H54 (cell line): ENCODE measurements at places on chromosomes 13 and 19.

DNA sequence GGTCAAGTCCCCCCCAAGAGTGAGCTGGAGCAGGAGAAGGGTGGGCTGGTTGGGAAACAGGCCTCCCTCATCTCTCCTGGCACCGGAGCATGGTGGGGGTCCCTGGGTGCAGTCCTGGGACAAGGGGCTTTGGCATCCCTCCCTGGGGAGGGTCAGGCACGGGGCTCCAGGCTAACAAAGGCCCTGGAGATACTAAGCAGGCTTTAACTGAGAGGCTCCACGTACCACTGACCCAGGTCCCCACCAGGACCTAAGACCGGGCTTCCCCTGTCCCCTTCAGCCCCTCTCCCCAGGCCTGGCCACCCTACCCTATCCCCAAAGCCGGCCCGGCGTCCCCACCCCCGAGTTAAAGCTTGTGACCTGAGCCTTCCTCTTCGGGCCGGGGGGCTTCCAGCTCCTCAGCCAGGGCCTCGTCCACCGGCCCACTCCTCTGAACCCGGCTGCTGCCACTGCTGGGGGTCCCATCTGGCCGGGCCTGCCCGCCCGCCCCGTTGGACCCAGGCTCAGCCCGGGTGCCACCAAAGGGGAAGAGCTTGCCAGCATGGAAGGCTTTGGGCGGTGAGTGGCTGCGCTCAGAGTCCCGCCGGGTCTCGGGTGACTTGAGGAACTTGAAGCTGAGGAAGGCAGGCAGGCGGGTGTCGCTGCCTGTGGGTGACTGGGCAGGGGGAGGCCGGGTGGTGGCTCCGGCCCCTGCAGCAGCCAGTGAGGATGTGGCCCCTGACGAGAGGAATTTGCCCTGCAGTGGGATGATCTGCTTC lies 10.1 kb downstream of the ANO8 start:
- no peak for DNase-seq

DNA sequence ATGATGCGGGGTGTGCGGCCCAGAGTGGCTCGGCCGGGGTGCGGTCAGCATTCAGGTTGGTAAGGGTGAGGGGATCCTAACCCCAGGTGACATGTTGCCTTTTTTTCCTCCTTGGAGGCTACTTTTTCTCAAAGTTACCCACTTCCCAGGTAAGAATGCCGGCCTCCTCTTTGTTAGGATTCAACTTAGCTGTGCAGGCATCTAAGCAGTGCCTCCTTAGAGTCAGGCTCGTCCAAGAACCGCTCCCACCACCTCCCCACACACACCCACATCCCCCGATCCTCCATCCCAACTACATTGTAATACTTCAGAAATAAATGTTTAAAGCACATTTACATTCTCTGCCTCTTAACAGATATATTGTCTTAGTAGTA lies 733 bp upstream of the ENOX1 start:
- no peak for DNase-seq

DNA sequence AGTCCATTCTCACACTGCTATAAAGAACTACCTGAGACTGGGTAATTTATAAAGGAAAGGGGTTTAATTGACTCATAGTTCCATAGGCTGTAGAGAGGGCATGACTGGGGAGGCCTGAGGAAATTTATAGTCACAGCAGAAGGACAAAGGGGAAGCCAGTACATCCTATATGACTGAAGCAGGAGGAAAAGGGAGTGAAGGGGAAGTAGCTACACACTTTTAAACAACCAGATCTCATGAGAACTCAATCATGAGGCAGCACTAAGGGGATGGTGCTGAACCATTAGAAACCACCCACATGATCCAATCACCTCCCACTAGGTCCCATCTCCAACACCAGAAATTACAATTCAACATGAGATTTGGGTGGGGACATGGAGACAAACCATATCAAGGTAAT lies 209.1 kb downstream of the DIAPH3 start:
- DNase-seq, result no peak

GRCh38 chr13:110044551-110045111 lies 258.2 kb upstream of the IRS2 start:
- DNase-seq, result no peak

DNA sequence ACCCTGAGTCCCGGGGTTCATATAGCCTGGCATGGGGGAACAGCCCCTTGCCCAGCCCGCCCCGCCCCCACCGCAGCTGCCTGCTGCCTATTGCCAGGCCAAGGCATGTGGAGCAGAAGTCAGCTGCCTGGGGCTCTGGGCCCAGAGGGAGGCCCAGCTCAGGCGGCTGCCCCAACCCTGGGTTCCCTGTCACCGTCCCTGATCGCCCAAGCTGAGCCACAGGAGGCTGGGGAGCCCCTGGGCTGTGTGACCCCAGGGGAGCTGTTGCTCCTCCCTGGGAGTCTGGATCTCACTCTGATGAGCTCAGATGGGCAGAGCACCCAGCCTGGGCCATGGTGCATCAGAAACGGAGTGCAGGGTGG lies 1.4 kb downstream of the PLIN4 start:
- peak; percentile 58 for DNase-seq

DNA sequence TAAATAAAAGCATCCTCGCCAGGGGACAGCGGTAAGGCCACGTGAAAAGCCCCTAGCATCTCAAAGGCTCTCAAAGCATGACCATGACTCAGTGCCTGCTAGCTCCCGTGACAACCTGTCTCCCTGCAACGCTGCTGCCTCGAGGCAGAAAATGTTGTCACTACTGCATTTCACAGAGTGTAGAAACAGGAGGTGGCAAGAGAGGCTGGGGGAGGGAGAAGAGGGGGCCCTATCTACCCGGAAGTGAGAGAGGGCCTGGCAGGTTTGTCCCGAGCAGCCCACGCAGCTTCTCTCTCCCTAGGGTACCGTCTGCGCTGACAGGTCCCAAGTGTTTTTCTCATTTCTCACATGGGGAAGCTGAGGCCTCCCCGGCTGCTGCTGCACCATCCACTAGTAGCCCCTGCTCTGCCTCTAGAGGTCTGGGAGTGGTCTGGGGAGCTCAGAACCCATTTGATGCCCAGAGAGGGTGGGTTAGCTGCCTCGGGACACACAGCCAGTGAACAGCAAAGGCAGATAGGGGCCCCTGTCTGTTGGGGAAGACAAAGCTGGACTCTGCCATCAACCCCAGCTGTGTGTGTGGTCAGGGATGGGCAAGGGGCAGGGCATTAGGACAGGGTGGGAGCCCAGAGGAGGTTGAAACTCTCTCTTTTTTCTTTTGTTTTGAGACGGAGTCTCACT lies 3.7 kb downstream of the TINCR start:
- no peak for DNase-seq

DNA sequence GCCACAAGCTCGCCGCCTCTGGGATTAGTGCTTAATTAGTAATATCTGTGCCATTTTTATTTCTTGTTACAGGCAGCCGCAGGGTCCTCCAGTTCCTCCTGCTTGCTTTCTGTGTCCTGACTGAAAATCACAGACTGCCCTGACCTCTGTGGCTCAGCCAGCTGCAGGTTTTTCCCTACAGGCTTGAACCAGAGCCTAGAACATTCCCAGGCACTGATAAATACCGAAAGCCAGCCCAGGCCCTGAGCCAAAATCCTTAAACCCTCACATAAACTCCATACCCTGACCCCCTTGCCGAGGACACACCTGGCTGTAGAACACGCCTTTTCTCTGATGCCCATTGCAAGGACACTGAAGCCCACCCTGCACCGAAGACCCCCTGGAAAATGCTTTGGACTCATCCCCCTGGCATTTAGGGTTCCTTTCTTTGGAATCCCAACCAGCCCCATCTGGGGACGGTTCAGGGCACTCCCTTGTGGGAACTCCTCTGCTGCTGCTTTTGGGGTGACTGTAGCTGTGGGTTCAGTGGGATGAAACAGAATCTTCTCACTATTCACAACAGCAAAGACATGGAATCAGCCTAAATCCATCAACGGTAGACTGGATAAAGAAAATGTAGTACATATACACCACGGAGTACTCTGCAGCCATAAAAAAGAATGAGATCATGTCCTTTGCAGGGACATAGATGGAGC lies 15.5 kb downstream of the DPP9 start:
- DNase-seq, result no peak

GRCh38 chr13:50125304-50125553 lies 110.0 kb downstream of the KCNRG start:
- DNase-seq, result peak; percentile 19

DNA sequence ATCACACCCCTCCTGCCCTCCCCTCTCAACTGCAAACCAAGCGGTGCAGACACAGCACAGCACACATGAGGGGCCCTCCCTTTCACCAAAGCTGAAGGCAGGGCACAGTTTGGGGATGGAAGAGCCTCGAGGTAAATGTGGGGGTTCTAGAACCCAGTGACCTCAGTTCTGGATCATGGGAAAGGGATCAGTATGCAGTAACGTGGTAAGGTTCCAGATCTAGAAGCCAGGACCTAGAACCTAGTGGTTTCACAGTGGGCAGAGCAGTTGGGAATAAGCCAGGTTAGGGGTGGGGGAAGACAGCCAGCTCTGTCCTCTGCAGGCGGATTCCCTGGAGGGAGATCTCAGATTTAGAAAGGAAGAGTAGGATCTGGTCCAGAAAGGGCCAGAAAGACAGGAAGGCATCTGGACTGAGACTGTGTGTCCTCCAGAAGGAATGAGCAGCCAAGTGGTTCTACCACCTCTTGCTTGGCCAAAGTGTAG lies 3.1 kb downstream of the FTL start:
- no peak for DNase-seq

DNA sequence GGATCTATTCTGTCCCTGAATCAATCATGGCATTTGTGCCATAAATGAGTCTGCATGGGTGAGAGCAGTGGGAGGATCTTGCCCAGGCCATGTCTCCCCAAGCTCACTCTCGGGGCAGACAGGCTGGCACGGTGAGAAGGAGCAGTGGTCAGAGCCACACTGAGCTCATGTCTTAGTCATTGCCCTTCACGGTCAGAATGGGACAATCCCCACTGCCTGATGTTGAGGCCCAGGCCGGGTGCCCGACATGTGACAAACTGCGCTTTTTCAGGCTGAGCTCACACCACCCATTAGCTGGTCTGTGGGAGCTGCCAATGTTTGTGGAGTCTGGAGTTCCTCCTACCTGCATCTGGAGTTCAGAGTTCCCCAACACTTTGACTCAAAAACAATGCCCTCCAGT lies 481.9 kb downstream of the COG6 start:
- DNase-seq, result no peak

GRCh38 chr13:41458761-41459431 lies 1.5 kb downstream of the RGCC start:
- DNase-seq, result no peak

DNA sequence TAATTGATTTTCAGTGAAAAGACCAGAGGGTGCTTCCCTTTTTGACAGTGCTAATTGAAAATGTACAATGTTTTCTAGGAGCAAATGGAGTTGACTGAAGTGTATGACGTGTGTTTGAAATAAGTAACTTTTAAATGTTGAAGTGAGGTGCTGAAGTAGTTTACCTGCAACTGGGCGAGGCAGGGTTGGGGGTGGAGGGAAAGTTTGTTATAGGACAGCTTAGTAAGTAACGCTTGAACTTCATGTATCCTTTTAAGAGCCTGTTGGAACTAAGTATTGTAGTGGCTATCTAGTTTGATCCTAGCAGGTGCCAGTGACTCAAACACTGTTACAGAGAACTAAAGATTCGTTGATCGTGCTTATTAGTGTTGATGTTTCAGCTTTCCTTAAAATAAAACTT lies 5.9 kb downstream of the SLAIN1 start:
- DNase-seq, result no peak

- no peak for DNase-seq
Measured at GRCh38 chr13:20924758-20925394, 22.3 kb upstream of the XPO4 start.

GRCh38 chr19:4065430-4066175 lies 1.1 kb downstream of the ZBTB7A start:
- peak; percentile 88 for DNase-seq

GRCh38 chr19:31179471-31179852 lies 169.8 kb downstream of the TSHZ3 start:
- no peak for DNase-seq

GRCh38 chr13:48749699-48750473 lies 96.2 kb downstream of the CYSLTR2 start:
- peak; percentile 47 for DNase-seq

DNA sequence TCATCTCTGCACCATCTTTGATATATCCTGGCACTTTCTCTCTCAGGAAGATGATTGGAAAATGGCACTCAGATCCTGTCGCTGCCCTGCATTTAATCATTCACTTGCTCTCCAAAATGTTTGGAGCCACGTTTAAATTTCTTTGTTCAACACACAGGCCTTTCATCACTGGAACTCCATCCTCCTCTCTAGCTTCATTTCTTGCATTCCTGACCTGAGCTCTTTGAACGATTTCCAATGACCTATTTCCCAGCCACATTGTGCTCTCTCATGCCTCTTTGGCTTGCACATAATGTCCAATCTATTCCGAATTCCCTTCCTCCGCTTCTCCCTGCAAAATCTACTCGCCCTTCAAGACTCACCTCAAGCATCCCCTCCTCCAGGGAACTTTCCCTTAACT lies 287.4 kb upstream of the NBEA start:
- no peak for DNase-seq

GRCh38 chr19:36939153-36939552 lies 23.0 kb downstream of the ZNF568 start:
- DNase-seq, result no peak

- DNase-seq, result no peak
Measured at GRCh38 chr13:47109028-47109427, 212.2 kb upstream of the HTR2A start.

- DNase-seq, result no peak
Measured at GRCh38 chr19:36719687-36720556, 32.5 kb downstream of the ZNF567 start.

GRCh38 chr19:11246941-11247340 lies 7.5 kb downstream of the ANGPTL8 start:
- no peak for DNase-seq

DNA sequence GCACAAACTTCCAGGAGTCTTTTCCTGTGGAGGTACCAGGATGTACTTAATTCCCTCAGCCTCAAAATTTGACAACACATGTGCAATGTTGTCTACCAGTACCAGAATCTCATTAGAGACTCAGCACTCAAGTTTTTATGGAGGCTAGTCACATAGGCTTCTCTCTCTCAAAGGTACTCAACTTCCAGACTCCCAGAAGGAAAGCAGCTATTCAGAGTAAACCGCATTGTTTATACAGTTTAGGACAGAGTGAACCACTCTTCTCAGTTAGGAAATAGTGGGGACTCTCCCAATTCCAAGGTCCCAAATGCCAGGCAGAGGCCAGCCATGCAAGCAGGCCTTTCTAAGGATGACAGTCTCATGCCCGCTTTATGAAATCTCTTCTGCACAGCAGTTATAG lies 8.5 kb upstream of the C1QTNF9B start:
- no peak for DNase-seq
